ENCODE measurements at places on chromosomes 2 and 18. TPM values are rescaled to one million over a fixed set of nuclear protein-coding genes. Genes with fewer than 3 reads are reported as not detected.

The TBR1 gene
- not detected for total RNA-seq

The MOCOS gene
- 7.2 TPM for total RNA-seq

The GALNT5 gene
- 0.14 TPM for total RNA-seq

The CNTNAP5 gene
- 0.49 TPM for total RNA-seq
